ENCODE measurements at places on chromosomes 7 and 10. TPM values are rescaled to one million over a fixed set of nuclear protein-coding genes. Genes with fewer than 3 reads are reported as not detected.

Gene PDK4
- total RNA-seq, result 4.5 TPM

Gene MMP21
- total RNA-seq, result not detected

Gene SPDYE9
- total RNA-seq, result not detected

Gene NXPH1
- total RNA-seq, result not detected

Gene CHST3
- 36.1 TPM for total RNA-seq

Gene PRDX3
- total RNA-seq, result 336 TPM

Gene BICC1
- 30.1 TPM for total RNA-seq

Gene CDHR3
- total RNA-seq, result 6.0 TPM

Gene ACTL6B
- not detected for total RNA-seq

Data from A549 treated with CpdA at 1 μM for 4 hours (cell line).